ENCODE measurements at places on chromosomes 6 and 20.

GRCh38 chr20:49276161-49276960 is 1.5 kb downstream of the ZNFX1 start:
- H3K27me3 ChIP-seq = no peaks in the 10 kb centered on the region
- H3K27ac ChIP-seq = peak overlapping the region; percentile 78
- H3K4me1 ChIP-seq = peaks cover 76% of the 10 kb centered on the region
- peaks cover 61% of the 10 kb centered on the region for H3K36me3 ChIP-seq
- H3K4me3 ChIP-seq = peak overlapping the region; percentile 80

- peaks cover 53% of the 10 kb centered on the region for H3K4me1 ChIP-seq
- no peak overlapping the region for H3K4me3 ChIP-seq
- H3K27me3 ChIP-seq = no peaks in the 10 kb centered on the region
- H3K36me3 ChIP-seq = peaks cover 51% of the 10 kb centered on the region
- DNase-seq = no peak
Measured at GRCh38 chr20:46355778-46356177, 47.5 kb upstream of the CDH22 start.

DNA sequence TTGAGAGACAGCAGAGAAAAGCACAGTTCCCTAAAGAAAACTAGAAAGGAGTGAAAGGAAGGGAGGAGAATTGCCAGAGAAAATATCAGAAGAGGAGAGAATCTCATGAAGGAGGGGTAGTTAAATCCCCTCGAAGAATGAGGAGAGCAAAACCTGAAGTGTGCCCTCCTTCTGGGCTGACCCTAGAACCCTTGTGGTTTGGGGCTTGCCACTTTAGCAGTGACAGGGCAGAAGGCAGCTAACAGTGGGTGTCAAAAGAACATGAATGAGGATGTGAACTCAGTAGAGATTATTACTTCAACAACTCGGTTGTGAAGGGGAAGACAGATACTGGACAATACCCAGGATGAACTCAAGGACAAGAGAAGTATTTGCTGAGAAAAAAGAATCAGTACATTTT is 73.6 kb downstream of the RALGAPA2 start:
- H3K27ac ChIP-seq = no peak overlapping the region
- no peak for DNase-seq

- H3K36me3 ChIP-seq = no peaks in the 10 kb centered on the region
- H3K4me3 ChIP-seq = no peak overlapping the region
- no peak for DNase-seq
- H3K27ac ChIP-seq = no peak overlapping the region
- peaks cover 7% of the 10 kb centered on the region for H3K27me3 ChIP-seq
Measured at GRCh38 chr6:160428069-160428430, 79.9 kb downstream of the SLC22A3 start.

- no peaks in the 10 kb centered on the region for H3K36me3 ChIP-seq
- H3K27me3 ChIP-seq = peaks cover 64% of the 10 kb centered on the region
- no peak for DNase-seq
- no peak overlapping the region for H3K27ac ChIP-seq
- H3K4me1 ChIP-seq = peaks cover 29% of the 10 kb centered on the region
Measured at GRCh38 chr6:1614448-1615150, 4.9 kb downstream of the FOXC1 start.

- H3K27ac ChIP-seq = no peak overlapping the region
- no peak overlapping the region for H3K4me3 ChIP-seq
- H3K4me1 ChIP-seq = no peaks in the 10 kb centered on the region
- no peaks in the 10 kb centered on the region for H3K27me3 ChIP-seq
Measured at GRCh38 chr6:40128127-40128526, 193.9 kb upstream of the MOCS1 start.

All from CD4-positive, alpha-beta T cell (primary cell).